CD4-positive, alpha-beta T cell treated with Interleukin-10 for 1 hour (primary cell): ENCODE measurements at places on chromosomes 11 and 22.
A peak's percentile ranks its signal among the peaks of the same experiment; 100 is the strongest.

GRCh38 chr11:19683141-19683805 is 29.4 kb upstream of the NAV2 start:
- no peak for DNase-seq

DNA sequence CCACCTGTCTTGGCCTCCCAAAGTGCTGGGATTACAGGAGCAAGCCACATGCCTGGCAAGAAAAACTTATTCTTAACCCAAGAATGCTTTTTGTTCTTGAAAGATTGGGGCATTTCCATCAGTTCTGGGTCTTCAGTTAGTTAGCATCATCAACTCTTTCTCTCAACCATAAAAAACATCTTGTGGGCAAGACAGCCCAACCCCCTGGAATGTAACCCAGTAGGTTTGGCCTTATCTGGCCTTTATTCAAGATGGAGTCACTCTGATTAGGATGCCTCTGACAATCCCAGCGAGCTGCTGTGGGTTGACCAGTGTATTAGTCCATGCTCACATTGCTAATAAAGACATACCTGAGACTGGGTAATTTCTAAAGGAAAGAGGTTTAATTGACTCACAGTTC is 9.2 kb upstream of the TPCN2 start:
- no peak for DNase-seq

- DNase-seq, result peak; percentile 27
These were observed 57.8 kb downstream of the MED15 start for GRCh38 chr22:20565079-20565734.

DNA sequence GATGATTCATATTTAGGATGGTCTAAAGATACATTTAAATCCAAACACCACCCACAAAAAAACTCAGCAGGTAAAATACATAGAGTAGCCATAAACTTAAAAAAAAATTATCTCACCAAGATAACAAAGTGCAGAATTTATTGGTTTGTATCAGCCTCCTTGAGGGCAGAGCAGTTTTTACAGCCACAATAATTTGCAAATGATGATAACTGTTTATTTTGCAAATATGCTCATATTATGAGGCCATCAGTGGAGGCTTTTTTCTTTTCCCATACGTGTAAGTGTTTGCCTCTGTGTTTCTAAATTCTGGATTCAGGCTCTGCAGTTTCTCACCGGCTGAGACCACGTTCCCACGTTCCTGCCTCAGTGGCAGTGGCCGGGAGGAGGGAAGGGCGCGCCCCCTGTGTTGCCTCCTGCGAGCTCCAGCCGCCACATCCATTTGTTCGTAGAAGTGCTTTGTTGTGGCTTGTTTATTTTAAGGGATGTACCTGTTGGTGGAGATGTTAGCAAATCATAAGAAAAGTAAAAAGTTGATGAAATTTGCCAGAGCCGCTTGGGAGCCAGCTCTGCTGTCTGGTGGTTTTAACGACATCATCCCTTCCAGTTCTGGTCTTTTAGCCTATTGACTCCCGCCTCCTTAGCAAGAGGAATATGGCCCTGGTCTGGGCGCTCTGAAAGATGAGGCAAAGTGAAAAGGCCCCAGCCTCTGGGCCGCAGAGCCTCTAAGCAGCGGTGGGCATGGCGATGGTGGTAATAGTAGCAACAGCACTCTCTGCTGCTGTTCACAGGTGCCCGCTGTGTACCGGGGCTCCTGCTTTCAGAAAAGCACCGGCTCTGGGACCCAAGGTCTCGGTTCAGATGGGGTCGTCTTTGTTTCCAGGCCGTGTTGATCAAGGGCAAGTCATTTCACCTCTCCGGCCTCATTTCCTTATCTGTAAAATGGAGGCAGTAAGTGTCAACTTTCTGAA is 66.7 kb upstream of the PPARA start:
- DNase-seq, result no peak

GRCh38 chr11:76902121-76903014 is 41.6 kb downstream of the ACER3 start:
- DNase-seq, result no peak

- DNase-seq, result no peak
These were observed 13.2 kb upstream of the TTC36 start for GRCh38 chr11:118514103-118514502.

DNA sequence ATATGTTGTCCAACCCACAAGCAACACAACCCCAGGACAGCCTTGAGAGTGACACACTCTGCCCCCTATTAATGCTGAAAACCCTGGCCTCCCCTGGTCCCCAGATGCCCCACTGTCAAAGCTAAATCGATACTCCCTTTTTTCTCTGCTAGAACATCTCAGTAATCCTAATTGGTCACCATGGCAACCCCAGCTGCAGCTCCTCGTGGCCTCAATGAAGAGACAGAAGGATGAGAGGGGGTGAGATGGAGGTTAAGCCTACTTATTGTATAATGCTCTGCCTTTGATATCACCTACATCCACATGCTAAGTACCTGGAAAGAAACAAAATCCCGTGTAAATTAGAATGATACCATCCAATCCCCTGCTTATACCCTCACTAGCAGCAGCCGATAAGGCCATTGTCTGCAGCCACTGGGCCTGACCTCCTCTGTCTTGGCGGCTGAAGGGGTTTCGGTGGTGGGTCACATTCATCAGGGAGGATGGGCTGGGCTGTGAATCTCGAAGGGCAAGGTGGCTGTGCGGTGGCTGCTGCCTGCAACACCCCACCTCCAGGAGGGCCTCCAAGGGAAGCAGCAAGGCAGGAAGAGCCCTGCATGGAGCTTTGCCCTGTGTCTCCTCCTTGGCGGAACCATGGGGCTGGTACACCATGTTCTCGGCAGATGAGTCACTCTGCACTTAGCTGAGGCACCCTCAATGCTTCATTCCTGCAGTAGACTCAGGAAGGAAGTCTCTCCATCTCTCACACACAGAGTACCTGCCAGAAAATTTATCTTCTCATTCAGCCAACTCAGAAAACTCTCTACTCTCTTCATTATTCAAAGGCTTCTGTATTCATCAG is 399.5 kb downstream of the BUD13 start:
- no peak for DNase-seq

DNA sequence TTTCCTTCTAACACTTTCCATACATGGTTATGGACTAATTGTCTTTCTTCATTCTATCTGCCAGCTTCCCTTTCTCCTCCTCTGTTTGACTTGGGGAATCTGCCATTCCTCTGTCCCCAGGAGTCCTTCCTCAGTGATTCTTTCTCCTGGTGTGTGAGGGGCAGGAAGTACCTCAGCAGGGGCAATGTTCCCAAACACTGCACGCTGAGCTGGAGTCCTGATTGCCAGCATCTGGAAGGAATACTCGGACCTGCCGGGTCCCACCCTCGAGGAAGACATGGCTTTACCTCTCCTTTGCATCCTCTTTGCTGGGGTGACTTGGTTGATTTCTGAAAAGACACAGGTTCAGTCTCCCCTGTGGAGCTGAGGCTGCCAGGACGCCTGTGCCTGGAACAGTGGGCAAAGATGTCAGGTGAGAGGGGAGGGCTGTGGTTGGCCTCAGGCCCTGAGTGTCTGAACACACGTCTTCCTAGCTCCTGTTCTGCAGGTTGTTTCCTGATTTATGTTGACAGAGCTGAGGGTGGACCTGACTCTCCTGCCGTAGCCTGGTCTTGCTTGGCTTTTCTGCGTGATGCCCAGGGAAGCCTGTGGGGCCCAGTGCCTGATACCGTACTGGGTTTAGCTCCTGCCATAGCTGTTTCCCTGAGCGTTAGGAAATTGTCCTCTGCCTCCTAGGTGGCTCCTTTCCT is 4.3 kb downstream of the COX8A start:
- no peak for DNase-seq

- DNase-seq, result no peak
These were observed 196.1 kb upstream of the TBCEL start for GRCh38 chr11:120827820-120828219.

- DNase-seq, result no peak
These were observed 84.7 kb upstream of the AKIP1 start for GRCh38 chr11:8826139-8826786.

DNA sequence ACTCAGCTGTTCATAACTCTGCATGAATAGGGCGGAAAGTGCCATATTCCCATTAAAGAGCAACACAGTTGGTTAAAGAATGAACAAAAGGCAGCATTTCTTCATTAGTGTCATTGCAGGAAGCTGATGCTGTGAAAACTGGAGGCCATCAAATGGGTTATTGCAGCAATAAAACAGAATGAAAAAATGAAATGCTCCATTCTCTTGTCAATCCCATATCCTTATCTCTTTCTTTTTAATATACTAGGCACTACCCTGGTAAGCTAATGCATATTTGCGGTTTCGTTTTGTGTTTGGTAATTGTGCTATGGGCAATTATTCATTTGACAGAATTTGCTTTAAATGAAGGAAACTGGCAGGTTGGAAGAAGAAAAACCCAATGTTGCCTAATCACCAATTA is 25.3 kb downstream of the C11orf71 start:
- no peak for DNase-seq

- no peak for DNase-seq
These were observed 16.9 kb downstream of the CCDC15 start for GRCh38 chr11:124970925-124971324.

GRCh38 chr11:8293171-8293570 is 29.5 kb upstream of the LMO1 start:
- no peak for DNase-seq

DNA sequence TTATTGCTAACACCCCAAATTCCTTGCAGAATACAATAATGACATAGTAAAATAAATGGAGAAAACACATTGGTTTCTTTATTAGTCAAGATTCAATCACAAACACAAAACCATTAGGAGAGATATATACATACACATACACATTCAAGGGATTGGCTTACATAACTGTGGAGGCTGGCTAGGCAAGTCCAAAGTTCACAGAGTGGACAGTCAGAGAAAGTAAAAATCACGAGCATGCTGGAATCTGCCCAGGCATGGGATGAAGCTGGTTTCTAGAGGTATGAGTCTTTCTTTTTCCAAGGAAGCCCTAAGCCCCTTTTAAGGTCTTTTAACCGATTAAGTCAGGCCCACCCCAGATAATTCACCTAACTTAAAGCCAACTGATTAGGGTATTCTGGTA is 13.6 kb upstream of the OR56B1 start:
- DNase-seq, result no peak

- DNase-seq, result no peak
These were observed 207.6 kb downstream of the CWF19L2 start for GRCh38 chr11:107250017-107250416.

DNA sequence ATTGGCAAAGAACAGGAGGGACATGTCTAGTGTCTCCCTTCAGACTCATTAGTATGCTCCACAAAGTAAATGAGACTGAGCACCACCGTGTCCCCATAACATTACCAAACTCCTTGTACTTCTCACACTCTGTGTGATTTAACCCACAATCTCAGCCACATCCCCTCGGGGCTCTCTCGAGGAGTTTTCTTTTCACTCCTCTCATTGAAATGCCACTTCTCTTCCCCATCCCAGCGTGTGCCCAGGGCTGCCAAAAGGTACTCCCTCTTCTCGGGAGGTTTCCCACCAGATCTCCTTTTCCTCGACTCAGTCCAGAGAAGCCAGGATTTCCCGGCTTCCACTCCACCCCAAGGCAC is 1.1 kb downstream of the RBFOX2 start:
- DNase-seq, result no peak

- no peak for DNase-seq
These were observed 289.7 kb downstream of the ST3GAL4 start for GRCh38 chr11:126645186-126645585.

DNA sequence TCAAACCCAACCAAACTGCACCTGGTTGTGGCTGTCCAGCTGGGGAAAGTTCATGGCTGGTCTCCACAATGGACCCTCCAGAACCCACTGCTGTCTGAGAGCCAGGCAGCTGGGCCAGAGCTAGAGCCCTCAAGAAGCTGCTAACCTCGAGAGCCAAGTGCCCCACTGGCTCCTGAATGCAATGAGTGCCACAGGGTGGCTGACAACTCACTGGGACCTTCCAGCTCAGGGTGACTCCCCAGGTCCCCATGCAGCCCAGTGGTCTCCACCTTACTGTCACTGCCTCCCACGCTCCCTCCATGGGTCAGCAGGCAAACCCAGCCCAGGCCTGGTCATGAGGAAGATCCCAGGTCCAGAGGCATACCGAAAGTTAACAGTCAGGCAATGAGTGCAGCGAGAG is 8.0 kb upstream of the CHST1 start:
- no peak for DNase-seq

GRCh38 chr11:62127941-62128770 is 4.3 kb downstream of the INCENP start:
- DNase-seq, result no peak

DNA sequence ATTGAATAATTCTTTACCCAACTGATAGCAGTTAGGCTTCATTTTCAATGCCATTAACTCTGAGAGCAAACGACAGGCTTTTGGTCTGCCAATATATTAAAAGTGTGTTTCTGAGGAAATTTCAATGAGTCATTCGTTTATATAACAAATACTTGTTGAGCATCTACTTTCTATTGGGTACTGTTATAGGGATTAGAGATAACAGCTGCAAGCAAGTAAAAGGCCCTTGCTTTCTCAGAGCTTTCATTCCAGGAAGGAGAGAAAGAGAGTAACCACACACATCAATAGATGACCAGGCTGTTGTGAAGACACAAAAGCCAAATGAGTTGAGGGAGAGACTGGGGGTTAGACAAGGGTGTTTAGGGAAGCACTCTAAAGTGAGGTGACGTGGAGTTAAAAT is 35.7 kb downstream of the CD44 start:
- no peak for DNase-seq

DNA sequence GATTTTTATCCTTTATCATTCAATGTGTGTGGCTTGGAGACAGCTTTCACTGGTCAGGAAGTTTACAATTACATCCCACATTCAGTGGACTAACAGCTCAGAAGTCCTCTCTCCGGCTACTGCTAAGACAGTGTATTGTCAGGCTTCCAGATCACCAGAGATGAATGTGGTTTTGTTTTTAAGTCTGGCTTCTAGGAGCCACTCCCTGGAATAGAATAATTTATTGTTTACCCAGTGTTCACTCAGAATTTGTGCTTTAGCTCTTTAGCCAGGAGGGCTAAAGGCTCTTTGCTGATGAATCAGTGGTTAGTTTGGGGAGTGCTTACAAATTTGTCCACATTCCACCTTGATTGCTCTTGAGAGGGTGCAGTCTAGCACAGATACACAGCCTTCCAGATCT is 26.5 kb downstream of the TRIM77 start:
- no peak for DNase-seq

GRCh38 chr11:86116386-86116726 is 47.5 kb upstream of the PICALM start:
- DNase-seq, result peak; percentile 47
